Activated naive CD8-positive, alpha-beta T cell treated with anti-CD3 and anti-CD28 coated beads for 36 hours (primary cell): ENCODE measurements at places on chromosomes 1 and 21.

DNA sequence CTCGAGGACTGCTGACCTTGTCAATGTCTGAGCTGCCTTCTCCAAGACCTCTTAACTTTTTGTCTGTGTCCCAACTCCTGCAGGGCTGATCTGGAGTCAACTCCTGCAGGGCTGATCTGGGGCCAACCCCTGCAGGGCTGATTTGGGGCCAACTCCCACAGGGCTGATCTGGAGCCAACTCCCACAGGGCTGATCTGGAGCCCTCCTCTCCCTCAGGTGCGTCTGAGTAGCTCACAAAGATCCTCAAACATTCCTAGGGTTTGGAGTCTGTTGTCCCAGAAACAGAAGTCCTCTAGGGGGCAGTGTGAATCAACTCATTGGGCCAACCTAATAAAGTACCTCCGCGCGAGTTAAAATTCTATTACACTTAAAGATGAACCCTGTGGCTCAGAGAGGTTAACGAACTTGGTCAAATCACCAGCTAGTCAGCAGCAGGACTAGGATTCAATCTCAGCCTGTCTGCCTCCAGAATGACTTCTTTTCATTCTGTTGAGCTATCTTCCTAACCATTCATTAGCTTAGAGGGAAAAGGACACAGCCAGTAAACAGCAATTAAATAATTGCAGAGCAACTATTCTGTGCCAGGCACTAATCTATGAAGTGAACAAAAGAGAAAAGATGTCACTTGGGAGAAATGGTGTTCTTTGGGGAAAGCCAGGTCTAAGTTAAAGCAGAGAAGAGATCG, 17.2 kb upstream of the RLF start:
- DNase-seq, result peak; percentile 32
- no peaks in the 10 kb centered on the region for H3K4me1 ChIP-seq
- H3K27me3 ChIP-seq, result peaks cover 10% of the 10 kb centered on the region
- no peak overlapping the region for H3K4me3 ChIP-seq
- H3K27ac ChIP-seq, result no peak overlapping the region

DNA sequence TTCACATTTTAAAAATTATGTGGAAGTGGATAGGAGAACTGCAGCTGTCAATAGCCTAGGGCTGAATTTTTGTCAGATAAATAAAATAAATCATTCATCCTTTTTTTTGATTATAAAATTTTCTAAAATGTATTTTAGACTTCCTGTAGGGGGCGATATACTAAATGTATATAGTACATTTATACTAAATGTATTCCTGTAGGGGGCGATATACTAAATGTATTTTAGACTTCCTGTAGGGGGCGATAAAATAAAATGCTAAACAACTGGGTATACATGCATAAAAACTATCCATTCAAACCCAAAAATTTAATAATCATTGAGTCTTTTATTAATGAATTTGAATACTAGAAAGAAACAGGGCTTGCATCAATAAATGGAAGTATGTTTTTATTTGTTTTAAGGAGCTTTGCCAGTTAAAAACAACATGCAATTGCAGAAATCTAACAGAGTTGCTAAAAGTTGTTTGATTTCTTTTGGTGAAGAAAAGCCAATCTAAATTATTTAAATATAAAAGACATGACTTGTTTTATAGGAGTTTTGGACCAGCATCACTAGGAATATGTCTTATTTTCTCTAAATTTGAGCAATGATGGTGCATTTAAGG, 31.4 kb downstream of the CLCA1 start:
- H3K4me1 ChIP-seq, result peaks cover 16% of the 10 kb centered on the region
- no peak overlapping the region for H3K27ac ChIP-seq
- H3K36me3 ChIP-seq, result no peaks in the 10 kb centered on the region
- H3K4me3 ChIP-seq, result no peak overlapping the region

GRCh38 chr1:201766131-201766866, 62.7 kb upstream of the IPO9 start:
- no peak overlapping the region for H3K4me3 ChIP-seq
- H3K36me3 ChIP-seq, result no peaks in the 10 kb centered on the region
- no peak for DNase-seq
- H3K27me3 ChIP-seq, result no peaks in the 10 kb centered on the region
- H3K27ac ChIP-seq, result no peak overlapping the region
- peaks cover 3% of the 10 kb centered on the region for H3K4me1 ChIP-seq

GRCh38 chr1:205013683-205014367, 29.2 kb upstream of the CNTN2 start:
- no peak overlapping the region for H3K27ac ChIP-seq
- H3K36me3 ChIP-seq, result no peaks in the 10 kb centered on the region
- no peak overlapping the region for H3K4me3 ChIP-seq
- H3K27me3 ChIP-seq, result no peaks in the 10 kb centered on the region

DNA sequence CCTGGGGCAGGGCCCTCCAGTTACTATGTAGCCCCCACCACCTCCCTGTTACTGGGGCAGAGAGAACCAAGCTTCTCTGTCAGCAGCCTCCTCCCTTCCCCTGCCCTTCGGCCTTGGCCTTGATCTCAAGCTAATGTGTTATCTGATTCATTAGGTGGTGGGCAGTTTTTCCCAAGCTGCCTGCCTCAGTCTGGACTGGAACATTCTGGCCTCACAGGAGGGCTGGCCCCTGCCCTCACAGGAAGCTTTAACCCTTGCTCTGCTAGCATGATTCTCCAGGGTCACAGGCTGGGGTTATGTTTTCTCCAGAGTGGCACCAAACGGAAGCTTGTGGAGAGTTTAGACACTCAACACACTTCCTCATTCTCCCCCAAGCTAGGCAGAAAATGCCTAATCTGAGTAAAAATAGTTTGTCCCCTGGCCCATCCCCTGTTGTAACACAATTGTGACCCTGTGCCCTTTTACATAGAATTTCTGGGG, 37.2 kb upstream of the SLC6A9 start:
- DNase-seq, result no peak
- no peaks in the 10 kb centered on the region for H3K36me3 ChIP-seq
- peaks cover 6% of the 10 kb centered on the region for H3K4me1 ChIP-seq
- H3K27me3 ChIP-seq, result peaks cover 34% of the 10 kb centered on the region

GRCh38 chr1:40257313-40257687, 736 bp upstream of the ZMPSTE24 start:
- peak overlapping the region; percentile 99 for H3K27ac ChIP-seq
- DNase-seq, result no peak
- peaks cover 39% of the 10 kb centered on the region for H3K4me1 ChIP-seq
- peak overlapping the region; percentile 93 for H3K4me3 ChIP-seq
- H3K36me3 ChIP-seq, result peaks cover 37% of the 10 kb centered on the region

DNA sequence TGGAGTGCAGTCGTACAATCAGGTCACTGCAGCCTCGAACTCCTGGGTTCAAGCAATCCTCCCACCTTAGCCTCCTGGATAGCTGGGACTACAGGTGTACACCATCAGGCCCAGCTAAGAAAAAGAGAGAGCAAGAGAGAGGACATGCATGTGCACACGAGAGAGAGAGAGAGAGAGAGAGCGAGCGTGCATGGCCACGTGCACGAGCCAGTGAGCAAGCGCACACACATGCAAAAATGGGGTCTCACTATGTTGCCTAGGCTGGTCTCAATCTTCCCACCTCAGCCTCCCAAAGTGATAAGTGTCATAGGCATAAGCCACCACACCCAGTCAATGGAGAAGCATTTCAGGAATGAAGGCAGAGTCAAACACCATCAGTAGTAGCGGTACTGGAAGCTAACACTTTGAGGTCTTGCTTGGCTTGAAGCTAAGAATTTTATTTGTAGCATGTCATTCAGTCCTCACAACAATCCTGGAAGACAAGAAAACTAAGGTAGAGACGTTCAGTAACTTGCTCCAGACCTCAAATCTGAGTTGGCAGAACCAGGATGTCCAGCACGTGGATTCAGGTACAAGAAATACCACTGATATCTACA, 14.5 kb downstream of the GNB1 start:
- H3K36me3 ChIP-seq, result peaks cover 69% of the 10 kb centered on the region
- DNase-seq, result no peak
- peak overlapping the region; percentile 86 for H3K27ac ChIP-seq
- H3K4me3 ChIP-seq, result peak overlapping the region; percentile 40
- no peaks in the 10 kb centered on the region for H3K27me3 ChIP-seq

- no peaks in the 10 kb centered on the region for H3K36me3 ChIP-seq
- no peak for DNase-seq
- peaks cover 11% of the 10 kb centered on the region for H3K27me3 ChIP-seq
- H3K27ac ChIP-seq, result no peak overlapping the region
- no peak overlapping the region for H3K4me3 ChIP-seq
Measured at GRCh38 chr1:14756589-14757285, 158.3 kb downstream of the KAZN start.

DNA sequence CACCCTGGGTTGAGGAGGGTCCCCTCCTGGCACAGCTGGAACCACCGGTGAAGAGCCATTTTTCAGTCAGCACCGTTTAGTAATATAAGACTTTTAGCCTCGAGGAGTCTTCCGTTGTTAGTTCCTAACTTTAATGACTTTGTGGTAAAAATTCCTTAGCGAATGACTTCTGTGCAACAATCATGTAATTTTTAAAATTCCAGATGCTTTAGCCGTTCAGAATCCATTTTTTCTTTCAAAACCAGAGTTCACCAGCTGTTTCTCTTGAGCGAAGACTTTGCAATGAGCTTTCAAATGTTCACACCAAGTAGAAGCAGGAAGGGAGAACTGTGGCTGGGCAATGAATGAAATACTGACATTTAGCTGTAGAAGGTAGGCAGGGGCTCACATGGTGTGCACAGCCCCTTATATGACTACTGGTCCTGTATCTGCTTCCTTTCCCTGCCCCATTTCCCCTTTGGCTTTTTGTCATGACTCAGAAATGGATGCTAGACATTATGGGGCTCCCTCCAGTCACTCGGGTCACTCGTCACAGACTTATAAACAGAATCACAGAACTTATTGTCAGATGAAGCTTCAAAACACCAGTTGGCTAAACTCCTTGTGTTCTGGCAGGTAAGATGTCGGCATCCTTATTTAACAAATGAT, 4.1 kb downstream of the DISC1 start:
- H3K27me3 ChIP-seq, result no peaks in the 10 kb centered on the region
- H3K4me1 ChIP-seq, result peaks cover 24% of the 10 kb centered on the region
- no peak overlapping the region for H3K27ac ChIP-seq
- no peak for DNase-seq

DNA sequence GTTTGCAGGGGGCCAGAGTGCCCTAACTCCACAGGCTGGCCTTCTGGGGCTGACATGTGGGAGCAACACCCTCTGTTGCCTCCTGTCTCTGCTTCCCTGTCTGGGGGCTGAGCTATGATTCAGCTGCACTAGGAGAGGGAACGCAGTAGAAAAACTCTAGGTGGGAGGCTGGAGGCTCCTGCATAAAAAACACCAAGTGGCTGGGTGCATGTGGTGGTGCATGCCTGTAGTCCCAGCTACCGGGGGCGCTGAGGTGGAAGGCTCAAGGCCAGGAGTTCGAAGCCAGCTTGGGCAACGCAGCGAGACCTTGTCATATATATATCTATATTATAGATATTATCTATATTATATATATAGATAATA, 5.6 kb downstream of the KIF17 start:
- H3K4me3 ChIP-seq, result no peak overlapping the region
- no peaks in the 10 kb centered on the region for H3K4me1 ChIP-seq
- DNase-seq, result no peak
- H3K36me3 ChIP-seq, result no peaks in the 10 kb centered on the region

GRCh38 chr1:216032284-216032683, 391.0 kb downstream of the USH2A start:
- no peaks in the 10 kb centered on the region for H3K27me3 ChIP-seq
- no peak for DNase-seq
- H3K36me3 ChIP-seq, result no peaks in the 10 kb centered on the region
- no peak overlapping the region for H3K27ac ChIP-seq

GRCh38 chr1:35675773-35676172, 34.4 kb upstream of the PSMB2 start:
- H3K4me1 ChIP-seq, result no peaks in the 10 kb centered on the region
- no peaks in the 10 kb centered on the region for H3K36me3 ChIP-seq
- H3K27ac ChIP-seq, result no peak overlapping the region

- H3K27me3 ChIP-seq, result no peaks in the 10 kb centered on the region
- no peak for DNase-seq
- no peak overlapping the region for H3K27ac ChIP-seq
Measured at GRCh38 chr1:22471078-22471477, 19.4 kb downstream of the ZBTB40 start.

GRCh38 chr1:207055386-207056001, 2.4 kb downstream of the PFKFB2 start:
- no peak overlapping the region for H3K4me3 ChIP-seq
- peaks cover 27% of the 10 kb centered on the region for H3K4me1 ChIP-seq
- H3K27ac ChIP-seq, result no peak overlapping the region
- H3K36me3 ChIP-seq, result no peaks in the 10 kb centered on the region
- H3K27me3 ChIP-seq, result no peaks in the 10 kb centered on the region

DNA sequence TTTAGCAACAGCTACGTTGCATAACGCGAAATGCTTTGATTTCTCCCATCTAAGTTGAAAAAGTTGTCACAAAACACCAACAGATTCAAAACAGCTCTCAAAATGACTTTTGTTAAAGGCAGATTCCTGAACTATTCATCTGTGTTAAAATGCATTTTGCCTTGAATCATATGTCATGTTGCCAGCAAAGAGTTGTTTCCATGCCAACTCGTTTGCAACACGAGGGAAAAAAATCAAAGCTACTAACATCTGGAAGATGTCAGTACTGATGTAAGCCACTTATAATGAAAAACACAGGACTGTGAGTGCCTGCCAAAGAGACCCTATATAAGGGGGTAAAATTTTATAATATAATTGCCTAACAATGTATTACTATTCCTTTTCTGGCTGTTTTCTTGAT, 182.7 kb upstream of the PTBP2 start:
- H3K27me3 ChIP-seq, result no peaks in the 10 kb centered on the region
- H3K4me1 ChIP-seq, result no peaks in the 10 kb centered on the region
- DNase-seq, result no peak
- H3K36me3 ChIP-seq, result no peaks in the 10 kb centered on the region

- peaks cover 8% of the 10 kb centered on the region for H3K36me3 ChIP-seq
- no peak overlapping the region for H3K4me3 ChIP-seq
- DNase-seq, result no peak
- no peak overlapping the region for H3K27ac ChIP-seq
- peaks cover 35% of the 10 kb centered on the region for H3K27me3 ChIP-seq
- peaks cover 17% of the 10 kb centered on the region for H3K4me1 ChIP-seq
Measured at GRCh38 chr1:158283965-158284364, 5.8 kb upstream of the CD1C start.

- no peaks in the 10 kb centered on the region for H3K27me3 ChIP-seq
- no peak overlapping the region for H3K4me3 ChIP-seq
- no peak for DNase-seq
- H3K4me1 ChIP-seq, result peaks cover 3% of the 10 kb centered on the region
Measured at GRCh38 chr1:6842301-6842700, 57.0 kb downstream of the CAMTA1 start.

DNA sequence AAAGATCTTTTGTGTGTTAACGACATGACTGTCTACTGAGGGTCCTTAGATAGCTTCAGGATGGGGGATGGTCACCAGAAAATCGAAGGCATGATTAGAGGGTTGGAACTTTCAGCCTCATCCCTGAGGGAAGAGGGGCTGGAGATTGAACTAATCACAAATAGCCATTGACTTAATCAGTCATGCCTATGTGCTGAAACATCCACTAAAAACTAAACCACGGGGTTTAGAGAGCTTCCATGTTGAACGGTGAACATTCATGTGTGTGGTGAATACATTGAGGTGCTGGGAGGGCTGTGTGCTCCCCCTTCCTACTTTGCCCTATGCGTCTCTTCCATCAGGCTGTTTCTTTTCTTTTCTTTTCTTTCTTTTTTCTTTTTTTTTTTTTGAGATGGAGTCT, 17.0 kb downstream of the RBP7 start:
- DNase-seq, result no peak
- no peaks in the 10 kb centered on the region for H3K27me3 ChIP-seq
- H3K4me3 ChIP-seq, result no peak overlapping the region
- peaks cover 2% of the 10 kb centered on the region for H3K4me1 ChIP-seq
